ENCODE measurements at places on chromosomes 6 and 20.

GRCh38 chr6:53309059-53309900 lies 39.5 kb downstream of the ELOVL5 start:
- peak; percentile 95 for DNase-seq

DNA sequence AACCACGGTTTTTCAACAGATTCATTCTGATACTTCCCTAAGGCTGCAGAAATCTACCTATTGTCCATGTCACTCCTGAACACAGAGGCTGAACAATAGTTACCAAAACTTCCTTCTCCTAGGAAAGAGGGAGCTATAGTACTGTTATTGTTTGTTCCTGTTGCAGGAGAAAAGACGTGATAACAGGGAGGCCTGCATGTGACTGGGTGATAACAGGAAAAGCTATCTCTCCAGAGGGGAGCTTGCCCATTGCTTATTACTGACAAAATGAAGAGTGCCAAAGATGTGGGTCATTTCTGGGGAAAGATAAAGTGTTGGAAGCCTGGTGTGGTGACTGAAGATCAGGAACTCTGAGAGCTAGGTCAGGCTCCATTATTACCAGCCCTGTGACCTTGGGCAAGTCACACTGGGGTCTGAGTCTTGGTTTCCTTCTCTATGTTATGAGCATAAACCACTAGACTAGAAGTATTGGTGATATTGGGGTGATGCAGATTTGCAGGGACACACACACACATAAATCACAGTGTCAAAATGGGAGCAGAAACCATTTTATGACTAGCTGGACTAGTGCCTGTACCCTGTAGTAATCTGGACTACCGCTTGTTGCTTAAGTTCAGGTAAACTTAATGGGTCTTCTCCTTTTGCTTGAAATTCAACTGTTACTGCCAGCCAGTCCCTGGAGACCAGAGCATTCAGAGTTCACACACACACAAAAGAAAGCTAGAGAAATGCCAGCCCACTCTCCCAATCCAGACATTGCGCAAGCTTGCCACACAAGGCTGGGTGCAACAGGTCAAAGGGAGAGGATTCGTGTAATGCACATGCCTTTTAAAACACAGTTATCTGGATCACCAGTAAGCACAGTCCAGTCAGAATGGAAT lies 136.0 kb upstream of the CNR1 start:
- no peak for DNase-seq

GRCh38 chr6:5747379-5747778 lies 259.3 kb downstream of the NRN1 start:
- DNase-seq: no peak

DNA sequence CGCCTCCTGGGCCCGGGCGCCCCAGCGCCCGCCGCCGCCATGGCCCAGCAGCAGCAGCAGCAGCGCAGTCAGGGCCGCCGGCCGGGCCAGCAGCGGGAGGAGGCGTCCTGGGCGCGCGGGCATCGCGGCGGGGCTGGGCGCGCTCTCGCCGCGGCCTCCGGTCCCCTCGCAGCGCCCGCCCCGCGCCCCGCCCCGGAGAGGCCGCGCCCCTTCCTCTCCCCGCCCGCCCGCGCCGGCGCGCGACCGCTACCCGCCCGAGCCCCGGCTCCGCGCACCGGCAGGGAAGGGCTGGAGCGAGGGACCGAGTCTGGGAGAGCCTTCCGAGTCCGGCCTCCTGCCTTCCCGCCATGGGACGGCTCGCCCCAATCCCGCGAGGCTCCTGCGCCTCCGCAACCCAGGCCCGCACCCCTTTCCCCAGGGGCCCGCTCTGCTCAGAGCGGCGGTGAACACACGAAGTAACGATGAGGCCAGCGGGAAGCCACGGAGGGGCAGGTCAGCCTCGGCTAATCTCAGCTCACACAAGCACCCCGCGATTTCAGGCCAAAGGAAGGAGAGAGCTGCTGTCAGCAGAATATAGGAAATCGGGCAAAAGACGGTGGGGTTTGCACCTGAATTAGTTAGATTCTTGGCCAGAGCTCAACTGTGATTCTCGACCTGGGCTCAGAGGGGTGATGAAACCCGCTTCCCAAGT lies at the start of gene TXNDC5:
TXNDC5 (minus strand) TSS at position 135 of the 691 bp plus-strand sequence; CDS start at position 123, 12 bp downstream.
- DNase-seq: peak; percentile 75

- DNase-seq: no peak
These were observed 136.0 kb downstream of the MTHFD1L start for GRCh38 chr6:151001387-151002056.

GRCh38 chr20:43446361-43446879 lies 11.3 kb upstream of the SRSF6 start:
- DNase-seq: no peak

DNA sequence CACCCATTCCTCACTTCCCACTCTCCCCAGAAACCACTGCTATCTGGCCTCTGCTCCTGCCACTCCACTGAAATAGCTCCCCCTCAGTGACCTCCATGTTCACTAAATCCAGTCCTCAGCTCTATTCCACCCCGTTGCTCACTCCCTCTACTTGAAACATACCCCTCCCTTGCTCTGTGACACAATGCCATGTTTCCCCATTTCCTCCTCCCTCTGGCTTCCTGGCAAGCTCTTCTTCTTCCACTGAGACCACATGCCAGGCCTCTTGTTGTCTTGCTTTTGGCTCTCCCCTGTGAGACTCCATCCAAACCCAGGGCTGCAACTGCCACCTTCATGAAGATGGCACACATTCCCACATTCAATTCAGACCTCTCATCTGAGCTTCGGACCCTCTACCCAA lies 13.9 kb downstream of the TMEM151B start:
- DNase-seq: no peak

- DNase-seq: no peak
These were observed 31.1 kb upstream of the STXBP5 start for GRCh38 chr6:147173140-147173539.

- DNase-seq: no peak
These were observed 134.8 kb downstream of the CD83 start for GRCh38 chr6:14252271-14252850.

DNA sequence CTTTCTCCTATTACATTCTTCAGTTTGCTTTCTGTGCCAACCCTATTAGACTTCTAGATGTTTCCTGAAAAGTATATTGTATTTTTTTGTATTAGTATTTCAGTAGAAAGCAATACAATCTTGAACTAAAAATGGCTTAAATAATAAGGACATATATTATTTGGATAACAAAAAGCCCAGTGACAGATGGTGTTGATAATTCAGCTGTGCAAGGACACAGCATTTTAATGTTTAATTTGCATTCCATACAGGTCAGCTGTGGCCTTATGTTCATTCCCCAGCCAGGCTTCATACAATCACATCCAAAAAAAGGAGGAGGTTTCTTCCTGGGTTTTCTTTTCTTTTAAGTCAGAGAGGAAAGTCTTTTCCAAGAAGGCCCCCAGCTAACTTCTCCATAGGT lies 236.9 kb downstream of the CD109 start:
- no peak for DNase-seq

DNA sequence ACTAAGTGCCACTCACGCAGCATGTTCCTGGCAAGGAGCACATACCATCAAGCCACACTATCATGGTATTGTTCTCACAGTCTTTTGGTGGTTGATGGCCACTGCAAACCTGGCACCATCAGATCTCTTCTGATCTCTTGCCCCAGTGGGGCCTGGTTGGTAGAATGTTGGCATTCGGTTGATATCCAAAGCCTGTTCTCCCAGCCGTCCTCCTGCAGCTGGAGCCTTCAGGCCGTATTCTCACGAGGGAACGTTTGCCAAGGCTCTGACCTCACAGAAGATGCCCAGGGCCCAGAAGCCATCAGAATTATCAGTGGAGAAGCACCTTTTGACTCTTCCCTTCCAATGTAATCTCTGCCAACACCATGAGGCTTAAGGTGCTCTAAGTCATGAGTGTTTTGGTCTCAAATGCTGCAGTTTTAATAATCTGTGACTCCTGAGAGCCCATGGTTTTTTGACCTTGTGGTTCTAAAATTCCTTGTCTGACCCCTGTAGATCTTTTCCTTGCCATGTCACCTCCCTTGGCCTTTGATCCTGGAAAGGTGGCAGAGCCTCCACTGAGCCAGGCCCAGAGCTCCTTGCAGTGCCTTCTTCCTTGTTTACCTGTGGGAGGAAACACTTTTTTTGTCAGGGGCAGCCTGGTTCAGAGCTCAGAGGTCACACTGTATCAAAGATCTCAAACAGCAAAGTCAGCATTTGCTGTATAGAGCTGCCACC lies 27.8 kb downstream of the POFUT1 start:
- DNase-seq: no peak

- peak; percentile 74 for DNase-seq
These were observed 1.1 kb upstream of the JARID2 start for GRCh38 chr6:15244620-15245360.

GRCh38 chr6:157989541-157990289 lies 8.1 kb downstream of the SYNJ2 start:
- DNase-seq: no peak

- DNase-seq: no peak
These were observed 158.3 kb downstream of the DLL1 start for GRCh38 chr6:170132561-170132991.

- peak; percentile 81 for DNase-seq
These were observed 11.5 kb downstream of the HLA-DPA1 start for GRCh38 chr6:33061987-33062386.

- DNase-seq: no peak
These were observed 27.9 kb upstream of the SLC2A12 start for GRCh38 chr6:134080171-134080795.

- no peak for DNase-seq
These were observed 104.9 kb upstream of the PRDM1 start for GRCh38 chr6:105981002-105981887.

DNA sequence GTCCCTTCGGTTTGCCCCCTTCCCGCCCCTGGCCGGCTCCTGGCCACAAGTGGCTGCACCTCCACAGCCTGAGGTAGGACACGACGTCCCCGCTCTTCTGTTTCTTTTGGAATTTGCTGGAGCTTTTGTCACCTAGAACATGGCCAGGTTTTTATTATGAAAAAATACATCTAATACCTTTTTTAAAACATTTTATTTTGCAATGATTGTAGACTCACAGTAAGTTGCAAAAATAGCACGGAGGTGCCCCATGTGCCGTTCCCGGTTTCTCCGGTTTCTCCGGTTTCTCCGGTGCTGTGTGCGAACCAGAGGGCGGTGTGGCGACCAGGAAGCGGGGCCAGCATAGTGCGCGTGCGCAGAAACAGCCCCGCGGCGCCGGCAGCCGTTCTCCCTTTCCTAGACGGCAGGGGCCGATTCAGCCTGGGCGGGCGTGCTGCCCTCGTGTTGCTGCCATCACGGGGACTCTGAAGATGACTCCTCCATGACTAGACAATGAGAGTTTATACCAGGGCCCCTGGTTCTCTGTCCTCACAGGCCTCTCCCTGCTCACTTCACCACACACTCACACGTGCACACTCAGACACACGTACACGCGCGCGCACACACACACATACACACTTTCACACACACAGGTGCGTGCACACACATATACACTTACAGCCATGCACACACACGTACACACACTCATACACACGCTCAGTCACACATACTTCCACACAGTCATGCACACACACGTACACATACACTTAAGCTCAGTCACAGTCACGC lies 102.1 kb downstream of the TMEM242 start:
- peak; percentile 72 for DNase-seq

DNA sequence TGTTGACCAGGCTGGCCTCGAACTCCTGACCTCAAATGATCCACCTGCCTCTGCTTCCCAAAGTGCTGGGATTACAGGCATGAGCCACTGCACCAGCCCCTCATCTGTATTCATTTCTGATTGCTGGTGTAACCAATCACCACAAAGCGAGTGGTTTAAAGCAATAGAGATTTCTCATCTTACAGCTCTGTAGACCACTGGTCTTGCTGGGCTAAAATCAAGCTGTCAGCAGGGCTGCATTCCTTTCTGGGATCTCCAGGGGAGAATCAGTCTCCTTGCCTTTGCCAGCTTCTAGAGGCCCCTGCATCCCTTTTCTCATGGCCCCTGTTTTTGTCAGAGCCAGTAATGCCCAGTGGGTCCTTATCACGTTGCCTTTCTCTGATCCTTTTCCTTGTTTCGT lies 49.9 kb upstream of the PMEPA1 start:
- DNase-seq: no peak
